ENCODE measurements at places on chromosomes 3 and 15.

DNA sequence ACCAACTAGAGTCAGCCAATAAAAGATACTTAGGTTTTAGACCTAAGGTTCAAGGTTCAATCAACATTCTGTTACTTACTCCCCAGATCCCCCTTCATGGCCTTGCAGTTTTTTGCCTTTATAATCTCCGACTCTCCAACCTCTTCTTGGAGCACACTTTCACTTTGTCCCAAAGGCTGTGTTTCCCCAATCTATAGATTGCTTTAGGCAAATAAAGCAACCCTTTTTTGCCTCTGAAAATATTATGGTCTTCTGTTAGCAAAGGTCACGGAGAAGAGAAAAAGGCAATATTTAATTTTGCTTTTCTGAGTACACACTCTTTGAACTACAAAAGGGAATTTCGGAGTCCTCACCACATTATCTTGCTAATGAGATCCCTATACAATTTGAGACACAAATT, 268.1 kb downstream of the PLOD2 start:
- DNase-seq: no peak

GRCh38 chr3:183447206-183448001, 19.0 kb upstream of the MCF2L2 start:
- peak; percentile 49 for DNase-seq

GRCh38 chr15:59794229-59794886, 105.2 kb upstream of the BNIP2 start:
- no peak for DNase-seq

- DNase-seq: no peak
These were observed 75.4 kb downstream of the PLCL2 start for GRCh38 chr3:16960125-16960524.

DNA sequence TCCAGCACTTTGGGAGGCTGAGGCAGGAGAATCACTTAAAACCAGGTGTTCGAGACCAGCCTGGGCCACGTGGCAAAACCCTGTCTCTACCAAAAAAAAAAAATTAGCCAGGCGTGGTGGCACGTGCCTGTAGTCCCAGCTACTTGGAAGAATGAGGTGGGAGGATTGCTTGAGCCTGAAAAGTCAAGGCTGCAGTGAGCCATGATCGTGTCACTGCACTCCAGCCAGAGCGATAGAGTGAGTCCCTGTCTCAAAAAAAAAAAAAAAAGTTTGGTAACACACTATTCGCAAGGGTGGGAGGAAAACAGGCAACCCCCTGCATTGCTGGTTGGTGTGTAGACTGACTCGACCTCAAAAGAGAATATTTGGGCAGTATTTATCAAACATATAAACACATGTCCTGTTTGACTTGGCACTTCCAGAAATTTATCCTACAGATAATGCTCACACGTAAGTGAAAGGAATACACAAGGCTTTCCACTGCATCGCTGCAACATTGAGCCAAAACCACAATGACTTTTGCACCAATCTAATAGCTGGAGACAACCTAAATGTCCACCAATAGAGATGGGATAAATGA, 3.1 kb upstream of the ANPEP start:
- no peak for DNase-seq

DNA sequence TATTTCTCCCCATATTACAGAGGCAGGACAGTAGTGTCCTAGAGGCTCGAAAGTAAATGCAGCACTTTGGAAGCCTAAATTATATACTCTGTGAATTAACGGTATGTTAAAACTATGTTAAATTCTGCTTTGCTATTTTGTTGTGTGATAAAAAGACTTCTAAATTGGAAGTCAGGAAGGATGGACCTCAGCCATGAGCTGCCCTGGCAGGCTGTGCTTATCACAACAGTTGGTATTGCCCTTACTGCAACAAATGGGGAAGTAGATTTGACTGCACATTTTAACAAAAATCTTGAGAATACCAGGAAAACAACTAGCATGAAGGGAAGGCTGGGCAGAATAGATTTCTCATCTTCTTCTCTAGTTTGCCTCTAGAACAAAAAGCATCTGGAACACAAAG, 706.6 kb downstream of the SI start:
- DNase-seq: no peak

GRCh38 chr15:64697911-64698369, 77.4 kb downstream of the RBPMS2 start:
- no peak for DNase-seq

DNA sequence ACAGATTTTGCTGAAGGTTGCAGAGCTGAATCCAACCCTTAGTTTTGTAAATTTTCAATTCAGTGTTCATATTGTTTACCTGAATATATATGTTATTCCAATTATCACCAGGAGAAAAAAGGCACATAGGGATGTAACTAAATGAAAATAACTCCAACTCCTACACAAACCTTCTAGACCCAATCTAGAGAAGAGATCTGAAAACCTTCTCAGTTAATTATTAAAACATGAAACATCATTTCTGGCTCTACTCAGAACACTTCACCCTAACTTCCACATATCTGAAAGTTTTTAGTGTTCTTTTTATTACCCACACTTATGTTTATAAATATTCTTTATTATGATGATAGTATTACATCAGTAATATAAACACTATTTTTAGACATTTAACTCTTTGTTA, 76.6 kb downstream of the LRRFIP2 start:
- DNase-seq: no peak

GRCh38 chr15:94843060-94843459, 611.7 kb downstream of the MCTP2 start:
- no peak for DNase-seq

DNA sequence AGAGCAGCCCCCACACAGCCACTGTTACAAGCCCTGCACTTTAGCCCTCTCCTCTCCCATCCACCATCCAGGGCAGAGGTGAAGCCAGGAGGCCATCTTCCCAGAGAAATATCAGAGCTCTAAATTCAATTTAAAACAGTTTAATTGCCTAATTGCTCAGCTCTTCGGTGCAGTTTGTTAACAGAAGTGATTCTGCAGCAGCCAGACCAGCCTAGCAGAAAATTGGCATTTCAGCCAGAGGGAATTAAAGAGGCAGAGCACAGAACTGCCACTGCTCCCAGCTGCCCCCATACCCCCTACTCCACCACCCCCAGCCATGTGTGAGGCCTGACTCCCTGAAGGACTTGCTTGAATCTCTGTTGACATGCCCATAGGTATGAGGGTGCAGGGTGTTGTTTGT, 38.5 kb downstream of the TPRA1 start:
- no peak for DNase-seq

- DNase-seq: no peak
These were observed 42.3 kb upstream of the CORO2B start for GRCh38 chr15:68536331-68537095.

GRCh38 chr3:197068077-197068476, 38.5 kb upstream of the MELTF start:
- DNase-seq: no peak

DNA sequence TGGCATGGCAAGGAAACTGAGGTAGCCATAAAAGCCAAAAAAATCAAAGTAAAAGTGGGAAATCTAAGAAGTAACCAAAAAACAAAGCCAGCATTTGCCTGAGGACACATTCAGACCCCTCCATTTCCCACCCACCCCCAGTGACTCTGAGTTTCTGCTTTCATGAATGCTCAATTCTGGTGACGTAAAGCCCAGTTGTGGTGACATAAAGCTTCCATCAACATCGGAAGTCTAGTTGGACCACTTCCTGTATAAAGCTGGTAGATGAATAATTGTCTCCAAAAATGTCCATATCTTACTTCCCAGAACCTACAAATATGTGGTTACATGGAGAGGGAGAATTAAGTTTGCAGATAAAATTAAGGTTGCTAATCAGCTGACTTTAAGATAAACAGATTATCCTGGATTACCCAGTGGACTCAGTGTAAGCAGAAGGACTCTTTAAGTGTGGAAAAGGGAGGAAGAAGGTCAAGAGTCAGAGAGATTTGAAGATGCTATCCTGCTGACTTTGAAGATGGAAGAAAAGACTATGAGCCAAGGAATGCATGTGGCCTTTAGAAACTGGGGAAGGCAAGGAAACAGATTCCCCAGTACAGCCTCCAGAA, 62.0 kb upstream of the ST3GAL6 start:
- no peak for DNase-seq

DNA sequence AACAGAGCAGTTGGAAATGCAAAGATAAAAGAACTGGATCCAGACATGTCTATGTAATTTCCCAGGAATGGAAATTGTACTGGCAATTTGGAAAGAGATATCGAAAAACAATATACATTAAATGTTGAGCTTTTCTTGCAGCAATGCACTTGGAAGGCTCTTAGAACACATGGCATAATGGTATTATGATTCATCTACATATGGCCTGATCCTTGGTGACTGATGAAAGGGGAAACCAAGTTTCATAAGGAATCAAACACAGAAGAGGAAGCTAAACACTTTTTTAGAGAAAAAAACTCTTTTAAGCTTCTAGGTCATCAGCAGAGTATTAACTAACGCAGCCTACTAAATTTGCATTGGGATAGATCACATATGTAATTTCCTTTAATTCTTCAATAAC, 12.4 kb upstream of the GREM1 start:
- no peak for DNase-seq

DNA sequence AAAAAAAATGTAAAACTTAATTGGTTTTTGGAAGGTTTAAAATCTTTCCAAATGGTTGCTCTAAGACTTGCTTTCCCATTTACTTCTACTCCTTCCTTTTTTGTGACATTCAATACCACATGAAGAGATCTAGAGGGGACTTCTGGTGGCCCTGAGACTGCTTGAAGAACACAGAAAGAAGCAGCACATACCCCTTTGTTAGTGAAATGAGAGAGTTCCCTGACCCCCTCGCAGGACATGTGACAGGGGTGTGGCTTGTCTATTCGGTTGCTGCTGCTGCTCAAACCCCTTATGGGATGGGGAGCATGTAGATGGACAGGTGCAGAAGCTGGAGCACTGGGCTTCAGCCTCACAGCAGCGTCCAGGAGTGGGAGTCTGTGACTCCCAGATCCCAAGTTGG, 71.0 kb downstream of the ZMAT3 start:
- no peak for DNase-seq

DNA sequence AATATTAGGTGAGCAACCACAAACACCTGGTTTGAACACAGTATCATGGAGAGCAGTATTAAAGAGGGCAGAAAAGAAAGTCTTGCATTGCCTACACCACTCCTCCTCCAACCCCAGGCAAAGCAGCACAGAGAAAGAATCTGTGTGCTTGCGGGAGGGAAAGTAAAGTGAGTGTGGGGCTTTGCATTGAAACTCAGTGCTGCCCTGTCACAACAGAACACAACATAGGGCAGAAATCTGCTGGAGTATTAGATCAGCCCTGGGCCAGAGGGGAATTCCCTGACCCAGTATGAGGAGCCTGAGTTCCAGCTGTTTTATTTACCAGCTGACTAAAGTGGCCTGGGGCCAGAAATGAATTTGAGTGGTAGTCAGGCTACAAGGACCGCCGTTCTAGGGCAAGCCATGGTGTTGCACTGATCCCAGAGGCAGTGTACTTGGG, 75.5 kb downstream of the SPATA16 start:
- DNase-seq: no peak

- no peak for DNase-seq
These were observed 35.4 kb upstream of the ARHGEF26 start for GRCh38 chr3:154085799-154086198.

GRCh38 chr3:29757054-29757777, 476.3 kb downstream of the RBMS3 start:
- no peak for DNase-seq

GRCh38 chr15:31148297-31149087, 47.0 kb upstream of the TRPM1 start:
- no peak for DNase-seq

DNA sequence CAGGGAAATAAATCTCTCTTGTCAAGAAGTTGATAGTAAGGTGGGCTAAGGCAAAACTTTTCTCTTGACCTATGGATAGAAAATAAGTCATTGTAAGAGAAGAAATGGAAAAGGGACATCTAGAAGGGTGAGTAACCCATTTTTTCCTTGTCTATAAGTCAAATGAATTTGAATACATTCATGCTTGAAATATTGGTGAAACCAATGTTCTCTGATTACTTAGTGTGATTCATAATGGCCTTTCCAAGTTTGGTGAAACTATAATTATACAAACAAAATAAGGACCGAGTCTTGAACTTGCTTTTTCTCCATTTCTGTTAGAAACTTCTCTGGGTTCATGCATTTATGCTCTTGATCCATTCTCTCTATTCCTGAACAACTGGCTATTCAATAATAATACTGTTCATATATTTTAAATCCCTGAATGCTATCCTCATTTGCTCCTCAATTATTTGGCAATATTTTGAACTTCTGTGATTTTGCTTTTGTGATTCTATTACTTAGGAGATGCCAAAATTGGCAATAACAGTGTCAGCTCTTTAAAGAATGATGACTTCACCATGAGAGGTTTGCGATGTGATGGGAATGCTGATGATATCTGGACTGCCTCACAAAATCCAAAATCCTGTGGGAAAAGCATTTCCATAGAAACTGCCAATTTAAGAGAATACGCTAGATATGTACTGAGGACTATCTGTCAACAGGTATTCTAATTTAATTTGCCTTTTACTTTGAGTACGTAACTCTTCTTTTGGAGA, 12.3 kb downstream of the P2RY12 start:
- DNase-seq: no peak

- no peak for DNase-seq
These were observed 19.9 kb downstream of the CIP2A start for GRCh38 chr3:108569336-108569735.

DNA sequence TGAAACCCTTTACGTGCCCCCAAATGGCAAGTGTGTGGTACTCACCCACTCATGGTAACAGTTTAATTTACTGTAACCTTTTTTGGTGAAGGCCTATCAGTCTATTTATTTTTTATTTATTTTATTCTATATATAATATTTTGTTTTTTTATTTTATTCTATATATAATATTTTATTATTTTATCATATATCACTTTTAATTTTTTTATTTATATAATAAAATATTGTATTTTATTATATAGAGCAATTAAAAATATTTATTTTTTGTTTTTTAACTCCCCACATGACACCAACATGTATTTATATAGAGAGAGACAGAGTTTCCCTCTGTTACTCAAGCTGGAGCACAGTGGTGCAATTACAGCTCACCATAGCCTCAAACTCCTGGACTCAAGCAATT, 41.4 kb downstream of the SLC28A1 start:
- no peak for DNase-seq

GRCh38 chr3:129549805-129550204, 6.8 kb downstream of the H1-8 start:
- DNase-seq: no peak

DNA sequence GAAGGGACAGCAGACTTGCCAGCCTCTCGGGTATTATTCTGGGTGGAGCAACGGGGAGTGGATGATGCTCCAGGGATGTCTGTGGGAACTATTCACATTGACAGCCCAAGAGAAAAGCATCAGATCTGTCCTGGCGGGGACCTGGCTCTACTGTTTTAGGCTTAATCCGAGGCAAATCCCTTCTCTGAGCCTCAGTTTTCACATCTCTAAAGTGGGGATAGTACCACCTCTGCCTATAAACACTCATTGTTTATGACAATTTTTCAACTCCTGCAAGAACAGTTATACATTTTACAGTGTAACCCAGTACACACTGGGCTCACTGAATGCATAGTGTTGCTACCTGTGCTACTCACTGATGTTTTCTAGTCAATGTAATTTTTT, 9.3 kb downstream of the PDIA5 start:
- DNase-seq: no peak

All from stimulated activated CD4-positive, alpha-beta T cell treated with anti-CD3 and anti-CD28 coated beads, Interleukin-1b, Interleukin-23, amount 100 ng/mL, for 24 hours (primary cell).